ENCODE measurements at places on chromosomes 2 and 18.
A peak's percentile ranks its signal among the peaks of the same experiment; 100 is the strongest.

DNA sequence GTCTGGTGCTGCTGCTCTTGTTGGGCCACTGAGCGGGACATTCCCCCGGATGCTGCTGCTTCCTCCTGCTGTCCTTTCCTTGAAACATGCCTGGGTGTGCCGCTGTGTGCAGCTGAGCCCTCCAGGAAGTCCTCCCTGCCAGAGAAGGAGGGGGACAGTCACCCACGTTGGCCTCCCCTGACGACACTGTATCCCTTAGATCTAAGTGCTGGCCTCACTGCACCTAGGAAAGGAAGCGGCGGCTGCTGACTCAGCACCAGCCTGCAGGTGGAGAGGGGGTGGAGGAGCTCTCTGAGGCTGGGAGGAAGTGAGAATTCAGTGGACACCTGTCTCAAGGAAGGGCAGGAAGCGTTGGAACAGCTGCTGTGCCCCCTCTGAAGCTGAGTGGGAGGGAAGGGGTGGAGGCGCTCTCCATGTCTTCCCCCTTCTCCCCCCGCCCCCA, 239.8 kb downstream of the HAUS1 start:
- DNase-seq = peak; percentile 66

DNA sequence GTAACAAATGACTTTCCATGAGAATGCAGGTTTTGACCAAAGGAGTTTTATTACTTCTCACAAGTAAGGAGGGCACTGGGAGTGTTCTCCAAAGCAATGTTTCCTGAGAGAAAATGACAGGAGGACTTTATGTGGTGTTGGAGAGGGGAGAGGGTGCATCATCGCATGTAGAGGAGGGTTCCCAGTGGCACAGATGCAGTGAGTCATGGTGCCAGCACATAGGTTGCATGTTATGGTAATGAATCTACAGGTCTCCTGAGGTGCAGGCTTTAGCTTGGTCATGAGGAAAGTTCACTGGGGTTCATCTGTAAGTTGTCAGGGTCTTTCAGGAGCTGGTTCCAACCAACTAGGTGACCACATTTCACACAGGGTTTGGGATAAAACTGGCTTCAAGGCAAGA, 30.4 kb downstream of the NAT8 start:
- no peak for DNase-seq

- DNase-seq = no peak
Observed at GRCh38 chr2:42135381-42136312, 33.5 kb upstream of the EML4 start.

- no peak for DNase-seq
Observed at GRCh38 chr2:33139949-33140348, 193.2 kb downstream of the LTBP1 start.

DNA sequence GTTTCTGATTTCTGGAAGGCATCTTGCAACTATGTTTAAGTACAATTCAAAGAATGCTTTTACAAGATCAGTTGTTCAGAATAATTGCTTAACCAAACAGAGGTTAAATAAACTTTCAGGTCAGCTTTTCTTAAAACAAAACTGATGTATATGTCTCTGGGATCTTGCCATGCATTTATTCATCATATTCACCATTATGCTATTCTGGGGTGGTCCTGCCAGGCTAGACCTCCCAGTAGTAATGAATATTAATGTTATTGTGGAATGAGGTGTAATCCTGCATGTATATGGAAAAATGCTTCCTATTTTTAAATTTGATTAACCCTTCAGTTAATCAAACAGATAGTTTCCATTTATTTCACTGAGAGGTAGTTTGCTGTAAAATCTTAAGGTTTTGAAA, 129.3 kb upstream of the RGPD4 start:
- no peak for DNase-seq

GRCh38 chr2:119292226-119292625, 68.6 kb downstream of the STEAP3 start:
- no peak for DNase-seq

GRCh38 chr18:28178720-28179119, 1.8 kb upstream of the CDH2 start:
- no peak for DNase-seq

GRCh38 chr2:235678712-235679111, 184.9 kb downstream of the AGAP1 start:
- no peak for DNase-seq
